Neural progenitor cell (in vitro differentiated cells): ENCODE measurements at places on chromosomes 2 and 18. TPM values are rescaled to one million over a fixed set of nuclear protein-coding genes. Genes with fewer than 3 reads are reported as not detected.

- peak; percentile 10 for DNase-seq
Observed at GRCh38 chr2:148667113-148667836, 22.7 kb downstream of the EPC2 start.

TMEM198 gene
- total RNA-seq, result 0.79 and 2.3 TPM in 2 replicates

- DNase-seq, result no peak
Observed at GRCh38 chr2:2804528-2804927, 473.5 kb upstream of the MYT1L start.

DNA sequence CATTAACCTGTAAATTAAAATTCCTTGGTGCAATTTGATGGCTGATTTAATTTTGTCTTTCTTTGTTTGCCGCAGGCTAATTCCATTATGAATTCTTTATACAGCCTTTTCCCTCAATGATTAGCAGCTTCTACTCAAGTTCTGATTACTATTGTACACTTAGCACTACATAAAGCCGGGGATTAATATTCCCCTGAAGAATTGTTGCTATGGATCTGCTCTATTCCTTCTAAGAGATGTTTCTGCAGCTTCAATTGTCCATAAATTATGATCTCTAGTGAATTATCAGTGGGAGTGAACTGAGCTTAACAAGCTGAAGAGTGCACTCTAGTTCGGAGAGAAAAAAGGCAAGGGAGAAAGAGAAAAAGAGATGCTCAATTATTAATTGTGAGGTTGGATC, 433.7 kb upstream of the SPRED2 start:
- DNase-seq, result no peak

DNA sequence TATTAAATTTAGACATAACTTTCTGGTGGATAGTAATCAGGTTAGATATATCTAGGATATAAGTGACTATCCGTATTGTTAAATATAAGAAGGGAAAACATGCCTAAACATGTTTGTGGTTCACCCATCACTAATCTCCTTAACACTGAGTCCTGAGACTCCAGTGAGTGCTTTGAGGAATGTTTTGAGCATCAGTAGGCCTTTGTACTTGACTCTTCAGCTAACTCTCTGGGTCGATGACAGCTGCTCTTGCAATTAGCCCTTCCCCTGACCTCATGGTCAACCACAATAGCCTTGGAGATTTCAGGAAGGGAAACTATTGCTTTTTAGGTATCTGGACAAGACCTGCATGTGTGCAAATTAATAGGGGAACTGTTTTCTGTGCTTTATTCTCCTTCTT, 716.8 kb downstream of the EPHA4 start:
- no peak for DNase-seq

DNA sequence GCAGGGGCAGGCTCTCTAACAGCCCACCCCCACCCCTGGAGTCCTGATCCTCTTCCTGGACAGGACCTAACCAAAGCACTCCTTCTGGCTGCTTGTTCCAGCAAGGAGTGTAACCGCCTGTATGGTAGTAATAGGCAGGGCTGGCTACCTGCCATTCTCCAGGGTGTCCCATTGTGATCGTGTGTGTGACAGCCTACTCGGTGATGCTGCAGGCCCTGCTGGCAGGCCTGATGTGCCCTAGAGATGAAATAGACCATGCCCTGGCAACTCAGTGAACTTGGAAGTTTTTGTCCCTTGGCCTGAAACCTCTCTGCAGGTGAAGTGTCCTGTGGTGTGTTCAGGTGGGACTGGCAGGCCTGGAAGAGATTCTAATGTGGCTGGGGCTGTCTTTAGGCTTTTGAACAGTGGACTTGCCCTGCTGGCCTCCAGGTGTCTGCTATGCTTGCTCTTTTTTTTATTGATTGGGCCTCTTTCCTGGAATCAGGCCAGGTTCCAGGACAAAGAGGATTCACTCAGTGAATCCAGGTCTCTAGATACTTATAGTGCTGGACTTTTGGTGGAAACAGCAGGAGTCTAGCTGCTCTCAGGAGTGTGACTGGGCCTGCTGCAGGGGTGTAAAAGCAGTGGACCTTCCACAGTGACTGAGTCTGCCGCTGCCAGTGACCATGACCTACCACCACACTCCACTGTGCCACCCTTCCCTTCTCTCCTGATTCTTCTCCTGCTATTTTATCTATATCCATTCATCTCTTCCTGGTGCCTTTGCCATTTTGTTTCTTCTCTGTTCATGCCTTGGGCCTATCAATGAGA, 132.1 kb downstream of the CTIF start:
- no peak for DNase-seq

MYO7B gene
- total RNA-seq, result 0.03 TPM in 1 of 2 replicates, not detected in the other

STAT4 gene
- 0.32 and 0.62 TPM in 2 replicates for total RNA-seq

DNA sequence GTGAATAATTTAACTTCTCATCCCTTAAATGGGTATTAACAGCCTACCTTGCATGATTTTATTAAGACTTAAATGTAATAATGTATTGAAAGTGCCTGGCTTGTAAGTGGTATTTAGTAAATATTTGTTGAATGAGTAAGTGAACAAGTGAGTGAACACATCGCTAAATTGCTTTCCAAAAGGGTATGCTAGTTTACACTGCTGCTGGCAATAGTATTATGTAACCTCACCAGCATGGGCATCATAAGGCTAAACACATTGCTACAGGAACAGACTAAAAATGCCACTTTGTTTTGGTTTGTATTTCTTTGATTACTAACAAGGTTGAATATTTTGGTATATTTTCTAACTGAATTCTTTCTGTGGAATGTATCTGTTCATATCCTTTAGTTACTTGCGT, 9.8 kb downstream of the WDR43 start:
- no peak for DNase-seq

GRCh38 chr2:166516712-166517303, 22.8 kb upstream of the SCN7A start:
- DNase-seq, result peak; percentile 40

- no peak for DNase-seq
Observed at GRCh38 chr2:129605646-129606045, 373.8 kb upstream of the RAB6C start.

CREG2 gene
- 0.28 TPM in 1 of 2 replicates, not detected in the other for total RNA-seq
